Activated CD8-positive, alpha-beta T cell treated with anti-CD3 and anti-CD28 coated beads for 36 hours (primary cell): ENCODE measurements at places on chromosomes 11 and 22. TPM values are rescaled to one million over a fixed set of nuclear protein-coding genes. Genes with fewer than 3 reads are reported as not detected.

The RHOD gene
- total RNA-seq, result 0.56 TPM

The ASRGL1 gene
- 6.4 TPM for total RNA-seq

The SPI1 gene
- total RNA-seq, result 0.25 TPM

The ROBO4 gene
- total RNA-seq, result not detected

The CHRNA10 gene
- 1.0 TPM for total RNA-seq

The GAL3ST1 gene
- not detected for total RNA-seq

The CPT1A gene
- 17.5 TPM for total RNA-seq

The SSTR3 gene
- total RNA-seq, result 8.5 TPM

The CHST1 gene
- not detected for total RNA-seq

The NNMT gene
- not detected for total RNA-seq

The CELSR1 gene
- total RNA-seq, result 0.25 TPM

The SAA2 gene
- not detected for total RNA-seq
